Activated T-cell treated with anti-CD3 and anti-CD28 coated beads for 4 hours (primary cell): ENCODE measurements at places on chromosomes 2 and 18.

DNA sequence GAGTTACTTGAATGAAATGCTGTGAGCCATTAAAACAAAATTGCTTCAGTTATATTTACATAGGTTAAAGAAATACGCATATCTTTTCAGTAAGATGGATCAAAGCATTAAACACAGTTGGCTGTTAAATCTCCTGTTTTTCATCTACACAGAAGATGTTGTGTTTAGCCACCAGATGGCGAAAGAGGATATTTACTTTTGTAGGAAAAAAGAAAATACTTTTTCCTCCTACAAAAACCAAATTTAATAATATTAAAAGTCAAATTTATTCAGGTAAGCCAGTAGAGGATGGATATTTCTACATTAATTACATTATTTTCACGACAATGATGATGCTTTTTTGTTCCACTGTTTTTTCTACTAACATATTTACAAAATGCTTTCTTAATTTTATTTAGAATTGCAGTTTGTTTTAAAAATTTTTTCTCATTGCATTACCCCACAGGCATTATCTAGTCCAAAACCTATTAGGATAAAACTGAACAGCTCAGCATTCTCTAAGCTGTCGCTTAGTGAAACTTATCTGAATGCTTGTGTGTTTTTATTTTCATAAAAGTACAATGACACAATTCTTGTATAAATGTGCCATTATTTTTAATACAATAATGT is 173.7 kb downstream of the ASXL3 start:
- no peak for DNase-seq

DNA sequence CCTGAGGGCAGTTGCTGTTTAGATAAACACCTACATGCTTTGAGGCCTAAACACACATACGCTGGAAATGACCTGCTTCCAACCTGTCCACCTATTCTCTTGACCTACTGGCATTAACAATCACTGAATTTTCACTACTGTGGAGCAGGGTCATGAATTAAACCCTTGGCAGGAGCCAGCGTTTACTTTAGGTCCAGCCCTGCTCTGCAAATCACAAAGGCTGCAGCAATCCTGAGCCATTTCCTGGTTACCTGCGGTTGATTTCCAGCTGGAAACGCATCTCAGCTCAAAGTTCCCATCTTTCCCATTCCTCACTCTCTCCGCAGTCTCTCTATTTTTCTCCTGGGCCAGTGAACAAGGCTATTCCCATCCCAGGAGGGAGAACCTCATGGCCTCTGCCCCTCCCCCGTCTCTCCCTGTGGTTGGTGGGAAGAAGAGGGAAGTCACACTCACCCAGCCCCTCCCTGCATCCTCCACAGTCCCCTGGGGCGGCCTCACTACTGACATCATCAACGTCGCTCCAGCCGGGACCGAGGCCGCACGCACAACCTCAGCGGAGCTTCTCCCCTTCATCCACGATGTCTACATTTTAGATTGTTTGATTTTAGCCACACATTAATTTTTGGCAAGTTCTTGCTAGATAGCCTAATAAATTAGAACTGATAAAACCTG is 84.5 kb upstream of the SNTG2 start:
- no peak for DNase-seq

- DNase-seq = no peak
Observed at GRCh38 chr2:189485146-189485545, 43.9 kb downstream of the WDR75 start.

DNA sequence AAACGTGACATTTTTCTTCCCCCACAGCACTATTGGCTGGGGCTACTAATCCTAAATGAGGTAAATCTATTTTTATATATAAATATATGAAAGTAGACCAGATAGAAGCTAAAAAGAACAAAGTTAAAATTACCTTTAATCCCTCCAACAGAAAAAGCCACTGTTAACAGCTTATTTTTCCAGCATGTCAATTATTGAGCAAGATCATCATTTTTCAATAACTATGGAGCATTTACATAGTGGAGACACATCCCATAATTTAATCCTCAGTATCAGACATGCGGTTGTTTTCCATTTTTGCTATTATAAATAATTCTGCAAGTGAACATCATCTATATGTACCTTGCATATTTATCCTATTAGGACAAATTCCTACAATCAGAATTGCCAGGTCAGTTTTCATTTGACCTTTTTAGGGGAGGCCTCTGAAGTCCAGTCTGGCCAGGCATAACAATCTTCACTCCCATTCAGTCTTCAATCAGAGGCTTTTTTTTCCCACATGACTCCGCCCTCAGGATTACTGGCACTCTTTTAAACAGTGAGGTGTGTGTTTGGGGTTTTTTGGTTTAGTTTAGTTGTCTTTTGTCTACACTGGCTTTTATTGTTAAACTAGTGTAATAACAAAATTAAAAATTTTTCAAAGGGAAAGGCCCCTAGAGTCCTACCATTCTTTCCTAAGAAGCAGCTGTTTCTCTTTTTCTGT is 29.2 kb downstream of the SMARCAL1 start:
- DNase-seq = no peak

DNA sequence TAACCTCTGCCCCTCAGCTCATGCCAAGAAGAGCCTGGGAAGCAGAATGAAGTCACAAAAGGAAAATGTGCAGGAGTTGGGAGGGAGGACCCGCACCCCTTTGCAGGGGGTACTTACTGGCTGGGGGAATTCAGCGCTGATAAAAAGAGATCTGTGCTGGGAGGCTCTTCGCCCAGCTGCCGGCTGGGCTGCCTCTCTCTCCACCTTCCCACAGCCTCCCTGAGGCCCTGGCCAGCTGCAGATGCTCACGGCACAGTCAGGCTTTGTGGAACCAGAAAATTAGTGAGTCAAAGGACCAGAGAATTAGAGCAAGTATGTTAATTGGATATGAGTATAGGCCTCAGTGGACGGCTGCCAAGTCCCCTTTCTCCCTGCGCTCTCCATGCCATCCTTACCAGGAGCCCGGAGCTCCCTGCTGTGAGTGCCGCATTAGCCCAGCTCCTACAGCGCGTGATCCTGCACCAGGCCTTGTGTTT is 181.7 kb upstream of the SH3BP4 start:
- no peak for DNase-seq

- DNase-seq = no peak
Observed at GRCh38 chr2:42129947-42130346, 39.2 kb upstream of the EML4 start.

DNA sequence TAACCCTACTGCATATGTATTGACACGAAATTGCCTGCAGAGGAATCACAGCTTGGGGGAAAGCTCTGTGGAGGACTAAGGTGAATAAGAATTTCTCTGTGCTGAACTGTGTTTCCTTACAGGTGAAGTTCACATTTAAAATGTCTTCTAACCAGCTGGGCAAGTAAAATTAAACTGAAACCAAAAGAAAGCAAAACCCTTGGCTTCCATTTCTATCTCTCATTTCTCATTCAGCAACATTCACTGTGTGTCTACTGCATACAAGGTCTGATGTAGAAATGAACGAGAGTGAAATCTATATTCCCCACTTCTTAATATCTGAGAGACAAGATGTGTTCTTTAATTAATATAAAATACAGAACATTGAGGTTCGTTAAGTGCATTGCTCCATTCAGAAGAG is 397.3 kb downstream of the SOX11 start:
- DNase-seq = no peak

DNA sequence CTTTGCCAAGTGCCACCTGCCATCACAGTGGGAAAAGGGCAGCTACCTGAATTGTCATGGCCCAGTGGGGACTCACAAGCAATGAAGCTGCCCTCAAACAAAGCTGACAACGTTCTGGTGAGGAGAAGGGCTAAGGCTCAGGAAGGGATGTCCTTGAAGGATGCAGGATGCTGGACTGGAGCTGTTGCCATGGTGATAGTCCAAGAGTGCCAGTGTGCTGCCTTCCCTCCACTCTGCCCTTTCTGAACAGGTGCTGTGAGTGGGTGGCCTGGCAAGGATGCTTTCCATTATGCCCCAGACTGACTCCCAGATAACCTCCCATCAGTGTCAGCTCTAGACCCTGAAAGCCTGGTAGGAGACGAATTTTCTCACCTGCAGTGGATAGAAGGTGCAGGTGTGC is 137.8 kb upstream of the GYPC start:
- DNase-seq = no peak

- DNase-seq = no peak
Observed at GRCh38 chr2:28982381-28982950, 1.4 kb downstream of the TOGARAM2 start.

- no peak for DNase-seq
Observed at GRCh38 chr2:19359456-19359855, 1.0 kb upstream of the OSR1 start.

DNA sequence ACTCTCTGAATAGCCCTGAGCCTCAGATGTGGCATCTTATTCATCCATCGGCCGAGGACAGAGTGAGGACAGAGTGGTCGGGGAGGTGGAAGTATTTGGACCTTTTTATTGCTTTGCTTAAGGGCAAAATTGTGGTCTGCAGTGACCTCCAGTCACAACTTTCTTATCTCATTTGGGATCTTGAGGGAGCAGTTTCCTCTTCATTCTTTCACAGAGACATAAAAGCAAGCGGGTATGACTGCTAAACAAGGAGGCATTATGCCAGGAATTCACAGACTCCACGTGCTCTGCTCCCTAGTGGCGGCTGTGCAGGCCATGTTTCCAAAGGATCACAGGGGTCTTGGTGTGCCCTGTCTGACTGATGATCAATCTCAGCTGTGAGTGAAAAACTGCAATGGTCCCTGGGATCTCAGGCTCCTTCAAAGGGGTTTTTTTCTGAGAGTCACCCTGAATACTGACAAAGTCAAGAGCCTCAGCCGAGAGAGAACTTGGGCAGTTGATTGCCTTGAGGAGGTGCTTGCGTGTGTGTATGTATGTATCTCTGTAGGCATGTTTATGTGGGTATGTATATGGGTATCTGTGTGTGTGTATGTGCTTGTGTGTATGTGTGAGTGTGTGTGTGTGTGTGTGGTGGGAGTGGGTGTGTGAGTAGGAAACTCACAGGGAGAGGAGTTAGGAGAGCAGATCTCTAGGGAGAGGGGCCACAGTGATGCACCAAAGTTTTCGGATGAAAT is 47.7 kb downstream of the RAPGEF4 start:
- DNase-seq = no peak

- DNase-seq = no peak
Observed at GRCh38 chr2:240356700-240357640, 78.5 kb upstream of the GPC1 start.

- no peak for DNase-seq
Observed at GRCh38 chr2:217928324-217929181, 74.2 kb downstream of the TNS1 start.

DNA sequence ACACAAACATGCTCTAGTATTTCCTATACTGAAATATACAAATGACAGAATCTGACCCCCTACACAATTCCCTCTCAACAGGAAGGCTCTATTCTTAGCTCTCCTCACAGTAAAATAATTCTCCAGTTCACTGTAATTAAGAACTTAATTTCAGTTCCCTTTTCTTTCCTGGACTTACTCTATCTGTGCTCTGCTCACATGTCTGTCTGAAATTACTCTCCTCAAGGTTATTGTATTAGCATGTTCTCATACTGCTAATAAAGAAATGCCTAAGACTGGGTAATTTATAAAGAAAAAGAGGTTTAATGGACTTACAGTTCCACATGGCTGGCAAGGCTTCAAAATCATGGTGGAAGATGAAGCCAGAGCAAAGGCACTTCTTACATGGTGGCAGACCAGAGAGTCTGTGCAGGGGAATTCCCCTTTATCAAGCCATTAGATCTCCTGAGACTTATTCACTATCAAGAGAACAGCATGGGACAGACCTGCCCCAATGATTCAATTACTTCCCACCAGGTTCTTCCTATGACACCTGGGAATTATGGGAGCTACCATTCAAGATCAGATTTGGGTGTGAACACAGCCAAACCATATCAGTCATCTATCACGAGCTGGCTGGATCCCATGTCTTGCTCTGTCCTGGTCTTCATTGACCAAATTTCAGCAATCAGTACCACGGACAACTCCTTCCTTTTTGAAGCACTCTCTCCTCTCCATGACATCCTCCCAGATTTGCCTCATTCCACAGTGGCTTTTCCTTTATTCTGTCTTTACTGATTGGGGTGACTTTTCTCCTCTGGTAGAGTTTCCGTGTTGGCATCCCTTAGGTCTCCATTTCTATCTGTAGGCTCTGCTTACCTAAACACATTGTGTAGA is 110.9 kb downstream of the GALR1 start:
- DNase-seq = no peak

DNA sequence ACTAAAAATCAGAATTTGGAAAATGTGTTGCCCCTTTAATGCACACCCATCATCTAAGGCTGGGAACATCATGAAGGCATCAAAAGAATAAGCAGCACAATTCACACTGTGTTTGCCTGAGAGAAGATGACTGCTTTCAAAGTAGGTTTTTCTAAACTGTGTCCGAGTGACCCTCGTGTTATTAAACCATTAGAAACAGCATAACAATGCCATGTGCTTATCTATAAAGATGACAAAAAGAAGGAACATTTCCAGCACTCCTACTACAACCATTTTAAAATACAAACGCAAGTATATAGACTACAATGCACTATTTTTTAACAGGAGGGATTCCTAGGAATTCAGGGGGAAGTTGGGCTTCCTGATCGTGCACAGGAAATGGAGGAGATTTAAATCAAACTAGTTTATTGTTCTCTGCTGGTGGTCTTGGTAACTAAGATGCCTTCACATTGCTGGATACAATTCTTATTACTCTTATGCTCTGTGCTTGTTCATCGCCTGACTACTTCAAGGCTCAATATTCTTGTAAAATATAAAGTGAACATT is 305.9 kb upstream of the CCDC68 start:
- no peak for DNase-seq

- DNase-seq = no peak
Observed at GRCh38 chr2:157800838-157801495, 75.2 kb downstream of the ACVR1 start.

GRCh38 chr2:64232266-64232665 is 88.0 kb upstream of the PELI1 start:
- no peak for DNase-seq

GRCh38 chr2:40321016-40321623 is 130.8 kb downstream of the SLC8A1 start:
- DNase-seq = no peak

GRCh38 chr2:9483107-9483506 is 8.8 kb downstream of the IAH1 start:
- DNase-seq = no peak

- no peak for DNase-seq
Observed at GRCh38 chr18:55841314-55841713, 253.3 kb upstream of the TCF4 start.

DNA sequence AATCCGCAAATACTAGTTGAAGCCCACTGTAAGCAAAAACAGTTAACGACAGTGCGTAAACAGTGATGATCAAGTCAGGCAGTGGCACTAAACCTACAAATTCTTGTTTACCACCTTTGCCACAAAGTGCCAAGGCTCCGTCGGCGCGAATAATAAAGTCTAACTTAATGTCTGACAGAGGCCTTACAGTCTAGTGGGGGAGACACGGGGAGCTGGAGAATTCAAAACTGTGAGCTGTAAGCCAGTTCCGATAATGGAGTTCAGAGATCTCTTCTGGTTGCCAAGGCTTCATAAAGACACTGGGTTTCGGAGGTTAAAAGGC is 284 bp upstream of the EXOC6B start:
- DNase-seq = no peak

DNA sequence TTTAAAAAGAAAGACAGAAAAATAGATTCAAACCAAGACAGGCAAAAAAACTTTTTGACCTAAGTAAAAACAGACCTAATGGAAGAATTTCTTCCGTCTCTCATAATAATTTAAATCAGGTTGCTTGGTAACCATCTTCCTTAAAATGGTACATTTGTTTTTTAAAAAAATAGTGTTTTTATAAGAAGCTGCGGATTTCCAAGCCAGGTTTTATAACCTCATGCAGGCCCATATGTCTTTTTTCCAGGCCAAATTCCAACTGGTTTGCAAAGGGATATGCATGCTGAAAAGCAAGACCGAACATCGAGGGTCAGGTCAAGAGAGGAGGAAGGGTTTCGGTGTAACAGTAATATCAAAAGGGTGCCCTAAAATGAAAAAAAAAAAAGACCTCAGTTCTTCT is 172.9 kb downstream of the MAIP1 start:
- DNase-seq = no peak
